Non-pigmented ciliary epithelial cell (primary cell): ENCODE measurements at places on chromosomes 16 and 17.

DNA sequence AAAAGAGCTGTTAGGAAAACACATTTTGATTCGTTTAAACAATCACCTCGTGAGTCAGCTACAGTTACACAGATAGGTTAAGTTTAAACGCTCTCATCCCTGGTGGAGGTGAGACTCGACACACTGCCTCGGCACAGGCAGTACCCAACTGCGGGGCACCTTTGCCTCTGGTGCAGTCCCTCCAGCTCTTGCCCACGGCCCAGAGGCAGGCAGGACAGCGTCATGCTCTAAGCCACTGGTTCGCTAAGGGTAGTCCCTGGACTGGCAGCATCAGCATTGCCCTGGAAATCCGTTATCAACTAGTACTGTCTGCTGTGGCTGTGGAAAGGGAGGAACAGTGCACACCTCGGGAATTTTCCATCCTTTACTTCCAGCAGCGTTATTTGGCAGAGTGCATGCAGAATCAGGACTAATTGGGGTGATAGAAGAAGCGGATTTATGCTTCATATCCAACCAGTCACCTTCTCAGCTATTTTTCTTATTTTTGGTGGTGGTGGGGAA lies 3.7 kb upstream of the PIK3R6 start:
- DNase-seq: no peak

DNA sequence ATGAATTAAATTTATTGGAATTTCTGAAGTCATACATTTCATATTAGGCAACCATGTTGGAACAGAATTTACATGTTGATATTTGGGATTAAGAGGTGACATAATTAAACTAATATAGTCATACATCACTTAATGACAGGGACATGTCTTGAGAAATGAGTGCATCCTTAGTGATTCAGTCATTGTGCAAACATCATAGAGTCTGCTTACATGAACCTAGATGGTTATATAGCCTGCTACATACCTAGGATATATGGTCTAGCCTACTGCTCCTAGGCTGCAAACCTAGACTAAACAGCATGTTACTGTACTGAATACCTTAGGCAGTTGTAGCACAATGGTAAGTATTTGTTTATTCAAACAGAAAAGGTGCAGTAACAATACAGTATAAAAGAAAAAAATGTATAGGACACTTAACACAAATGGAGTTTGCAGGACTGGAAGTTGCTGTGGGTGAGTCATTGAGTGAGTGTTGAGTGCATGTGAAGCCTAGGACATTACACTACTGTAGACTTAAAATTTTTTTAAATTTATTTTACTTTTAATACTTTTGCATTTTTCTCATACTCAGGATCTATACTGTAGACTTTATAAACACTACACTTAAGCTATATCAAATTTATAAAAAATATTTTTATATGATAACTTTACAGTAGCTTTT lies 85.6 kb downstream of the OMG start:
- DNase-seq: no peak

DNA sequence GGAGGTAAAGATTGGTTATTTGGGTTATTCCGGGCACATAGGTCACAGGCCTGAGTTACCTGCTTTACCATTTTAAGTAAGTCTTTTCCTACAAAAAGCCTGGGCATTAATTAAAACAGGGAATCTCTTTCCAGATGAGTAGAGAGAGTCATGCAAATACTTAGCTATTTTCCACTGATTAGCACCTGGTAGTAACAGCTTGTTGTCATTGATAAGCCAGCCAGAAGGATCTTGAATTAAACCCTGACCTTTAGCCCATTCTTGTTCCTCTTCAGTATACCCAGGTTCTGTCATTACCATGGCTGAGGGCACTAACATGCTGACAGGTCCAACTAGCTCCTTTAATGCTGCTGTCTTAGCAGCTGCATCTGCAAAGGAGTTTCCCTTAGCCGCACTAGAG lies 44.4 kb upstream of the ARL4D start:
- DNase-seq: no peak

GRCh38 chr17:32494621-32495358 lies 8.0 kb downstream of the CDK5R1 start:
- no peak for DNase-seq

- DNase-seq: no peak
These were observed 79.8 kb downstream of the CMIP start for GRCh38 chr16:81524382-81524781.

GRCh38 chr17:80202197-80202596 lies 17.9 kb downstream of the SGSH start:
- no peak for DNase-seq

GRCh38 chr16:30437511-30438046 lies 7.7 kb upstream of the DCTPP1 start:
- no peak for DNase-seq

- no peak for DNase-seq
These were observed 26.2 kb upstream of the ADORA2B start for GRCh38 chr17:15918661-15919259.

GRCh38 chr16:70694868-70695218 lies 9.0 kb upstream of the MTSS2 start:
- DNase-seq: no peak

GRCh38 chr16:23990507-23990906 lies 154.7 kb downstream of the PRKCB start:
- DNase-seq: no peak

GRCh38 chr17:78128551-78129350 lies at the start of gene TMC6:
Gene TMC6 (minus strand): TSS chr17:78128755. CDS start chr17:78126832, 1,923 bp downstream.
- DNase-seq: no peak

GRCh38 chr16:79589601-79590102 lies 10.9 kb downstream of the MAF start:
- DNase-seq: no peak

DNA sequence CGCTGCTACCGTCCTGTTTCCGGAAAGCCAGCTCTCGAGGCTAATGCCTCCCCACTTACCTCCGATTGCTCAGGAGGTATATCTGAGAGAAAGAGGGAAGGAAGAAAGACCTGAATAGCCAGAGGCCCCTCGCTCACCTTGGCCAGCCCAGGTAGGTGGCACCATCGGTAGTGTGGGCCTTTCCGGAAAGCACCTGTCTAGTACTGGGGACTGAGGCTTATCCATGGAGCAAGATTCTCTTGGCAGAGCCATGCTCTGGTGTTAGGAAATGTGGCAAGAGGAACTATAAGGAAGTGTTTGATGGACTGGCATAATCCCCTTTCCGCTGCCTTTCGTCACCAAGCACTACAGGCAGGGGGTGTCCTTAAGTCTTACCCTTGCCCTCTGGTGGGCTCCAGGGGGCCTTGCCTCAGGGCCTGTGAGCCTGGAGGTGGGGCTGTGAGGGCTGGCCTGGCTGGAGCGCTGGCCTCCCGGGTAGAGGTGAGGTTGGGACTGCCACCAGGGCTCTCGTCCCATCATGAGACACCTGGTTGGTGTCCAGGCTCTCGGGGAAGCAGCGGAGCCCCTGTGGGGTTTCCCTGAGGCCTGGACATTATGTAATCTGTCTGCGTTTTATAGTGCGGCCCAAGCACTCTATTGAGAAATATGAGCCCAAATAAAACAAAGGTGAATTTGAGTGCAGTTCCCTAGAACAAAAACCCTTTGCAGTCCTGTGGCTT lies 2.9 kb downstream of the CMIP start:
- no peak for DNase-seq

DNA sequence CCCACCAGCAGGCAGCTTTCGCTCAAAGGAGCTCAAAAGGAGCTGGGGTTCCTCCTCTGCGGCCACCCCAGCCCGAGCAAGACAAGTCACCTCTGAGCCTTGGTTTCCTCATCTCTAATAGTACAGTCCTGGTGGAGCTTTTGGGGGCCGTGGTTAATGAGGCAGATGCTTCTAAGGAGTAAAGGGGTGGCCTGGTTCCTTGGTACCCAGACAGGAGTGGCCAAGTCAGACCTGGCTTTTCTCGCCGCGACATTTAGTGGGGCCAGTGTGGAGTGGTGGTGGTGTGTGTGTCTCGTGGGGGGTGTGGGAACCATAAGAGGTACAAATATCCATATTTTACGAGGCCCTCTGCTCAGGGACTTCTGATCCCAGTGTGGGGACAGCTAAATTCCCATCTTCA lies 6.7 kb downstream of the FOXF1 start:
- no peak for DNase-seq

DNA sequence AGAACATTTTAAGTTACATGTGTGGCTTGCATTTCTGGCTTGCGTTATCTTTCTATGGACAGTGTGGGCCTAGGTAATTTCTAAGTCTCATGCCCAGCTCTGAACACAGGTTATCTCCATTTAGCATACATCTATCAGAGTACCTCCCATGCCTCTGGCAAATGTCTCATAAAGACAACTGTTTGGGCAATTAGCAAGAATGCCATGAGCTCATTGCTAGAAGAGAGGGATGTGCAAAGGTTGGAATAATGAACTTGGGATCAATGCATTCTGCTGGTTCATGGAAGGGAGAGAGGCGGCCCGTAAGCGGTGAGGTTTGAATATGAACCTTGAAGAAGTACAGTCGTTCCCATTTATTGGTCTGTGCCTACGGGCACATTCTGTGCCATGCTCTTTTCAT lies 14.4 kb downstream of the SYT17 start:
- DNase-seq: no peak

DNA sequence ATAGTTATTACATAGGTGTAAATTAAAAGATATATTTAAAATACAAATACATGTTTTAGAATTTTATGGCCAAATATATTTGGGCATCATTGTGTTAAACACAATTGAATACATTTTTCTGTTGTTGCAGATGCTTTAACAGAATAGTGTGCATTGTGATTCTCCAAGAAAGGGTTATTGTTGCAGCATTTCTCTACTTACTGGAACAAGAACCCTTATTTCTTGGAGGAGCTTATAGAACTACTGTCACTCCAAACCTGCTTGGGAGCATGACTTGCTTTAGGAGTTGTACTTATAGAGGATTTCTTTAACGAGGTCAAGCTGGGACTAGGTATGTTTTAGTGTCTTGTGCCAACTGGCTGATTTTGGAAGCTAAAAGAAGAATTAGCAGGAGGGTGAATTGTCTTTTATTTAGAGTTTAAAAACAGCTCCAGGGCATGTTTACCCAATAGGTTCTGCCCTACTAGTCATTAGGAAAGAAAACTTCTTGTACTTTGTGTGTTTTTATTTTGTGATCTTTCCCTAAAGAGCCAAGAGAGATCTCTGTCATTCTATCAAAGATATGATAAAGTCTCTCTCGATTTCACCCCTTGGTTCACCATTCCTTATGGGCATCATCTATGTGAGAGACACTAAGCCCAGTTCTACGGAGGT lies 279.8 kb upstream of the SALL1 start:
- no peak for DNase-seq

GRCh38 chr17:19904412-19904811 lies 36.7 kb upstream of the ULK2 start:
- DNase-seq: no peak

DNA sequence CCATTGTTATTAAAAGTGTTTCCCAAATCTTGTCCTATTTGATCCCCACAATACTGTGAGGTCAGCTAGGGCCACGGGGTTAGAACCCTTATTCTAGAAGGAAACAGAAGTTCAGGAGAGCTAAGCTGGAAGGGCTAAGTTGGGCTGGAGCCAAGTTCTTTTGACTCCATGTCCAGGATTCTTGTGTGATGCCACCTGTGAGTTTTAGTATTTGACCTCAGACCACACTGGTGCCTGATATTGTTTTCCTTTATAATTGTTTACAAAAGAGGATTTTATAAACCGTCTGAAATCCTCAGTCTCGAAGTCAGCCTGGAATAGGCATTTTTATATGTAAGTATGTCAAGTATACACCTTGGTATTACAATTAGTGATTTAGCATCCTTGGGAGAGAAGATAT lies 332.7 kb downstream of the CBLN1 start:
- no peak for DNase-seq

GRCh38 chr16:86740906-86741799 lies 162.8 kb downstream of the FOXL1 start:
- DNase-seq: peak; percentile 79

- DNase-seq: no peak
These were observed 14.2 kb upstream of the CCL8 start for GRCh38 chr17:34305061-34305460.

DNA sequence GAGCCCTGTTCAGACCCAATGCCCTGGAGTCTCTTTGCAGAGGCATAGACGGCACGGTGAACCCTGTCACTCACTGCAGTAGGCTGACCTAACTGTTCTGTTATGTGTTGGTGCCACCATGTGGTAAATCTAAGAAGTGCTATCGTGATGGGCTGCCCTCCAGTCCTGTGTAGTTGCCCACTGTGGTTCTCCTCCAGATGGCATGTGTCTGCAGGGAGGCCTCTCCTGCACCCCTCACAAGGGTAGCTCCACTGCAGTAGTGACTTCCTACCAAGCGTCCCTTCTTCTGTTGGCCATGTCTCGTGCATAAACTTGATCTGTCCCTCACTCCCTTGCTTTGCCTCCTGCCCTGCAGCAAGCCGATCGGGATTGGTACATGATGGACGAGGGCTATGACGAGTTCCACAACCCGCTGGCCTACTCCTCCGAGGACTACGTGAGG lies 5.8 kb downstream of the DHX38 start:
- peak; percentile 8 for DNase-seq

GRCh38 chr17:14321980-14322776 lies 21.3 kb downstream of the HS3ST3B1 start:
- DNase-seq: no peak

DNA sequence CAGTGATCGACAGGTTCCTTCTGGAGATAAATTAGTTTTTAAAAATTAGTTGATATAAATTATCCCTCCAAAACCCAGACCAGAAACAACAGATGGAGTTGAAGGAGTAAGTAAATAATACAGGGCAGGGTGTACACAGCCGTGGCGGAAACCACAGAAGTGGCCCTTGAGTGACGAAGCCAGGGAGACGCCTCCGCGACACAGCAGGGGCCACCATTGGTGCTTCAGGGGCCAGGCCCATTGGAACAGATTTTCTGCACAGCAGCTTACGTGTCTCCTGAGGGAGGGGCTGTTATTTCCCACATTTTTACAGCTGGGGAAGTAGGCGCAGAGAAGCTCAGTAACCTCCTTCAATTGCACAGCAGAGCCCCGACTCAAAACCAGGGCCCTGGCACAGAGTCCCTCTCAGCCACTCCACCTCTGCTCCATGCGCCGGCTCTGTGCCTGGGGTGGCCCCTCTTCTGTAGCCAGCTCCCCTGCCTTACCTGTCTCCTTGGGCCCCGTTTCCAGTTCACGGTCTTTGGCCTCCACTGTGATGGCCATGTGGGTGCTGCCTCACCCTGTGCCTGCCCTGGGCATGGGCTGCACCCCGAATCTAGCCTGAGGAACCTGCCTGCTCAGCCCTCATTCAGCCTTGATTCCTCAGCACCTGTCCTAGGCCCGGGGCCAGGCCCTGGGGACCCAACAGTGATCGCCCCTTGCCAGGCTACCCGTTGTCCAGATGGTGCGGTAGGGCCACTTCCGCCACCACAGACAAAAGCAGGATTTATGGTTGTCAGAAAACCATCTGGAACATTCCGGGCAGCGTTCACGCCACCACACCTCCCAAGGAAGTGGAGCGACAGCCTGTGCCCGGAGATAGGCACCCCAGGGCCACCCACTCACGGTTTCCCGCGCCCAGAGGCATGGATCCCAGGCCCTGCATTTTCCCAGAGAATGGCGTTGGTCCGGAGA lies 128.5 kb upstream of the GSE1 start:
- no peak for DNase-seq

- no peak for DNase-seq
These were observed 17.9 kb upstream of the AP1G1 start for GRCh38 chr16:71826533-71827017.
